Stimulated activated CD4-positive, alpha-beta T cell treated with anti-CD3 and anti-CD28 coated beads, Interleukin-1b, Interleukin-23, amount 100 ng/mL, for 1 hour (primary cell): ENCODE measurements at places on chromosomes 5 and 9.

DNA sequence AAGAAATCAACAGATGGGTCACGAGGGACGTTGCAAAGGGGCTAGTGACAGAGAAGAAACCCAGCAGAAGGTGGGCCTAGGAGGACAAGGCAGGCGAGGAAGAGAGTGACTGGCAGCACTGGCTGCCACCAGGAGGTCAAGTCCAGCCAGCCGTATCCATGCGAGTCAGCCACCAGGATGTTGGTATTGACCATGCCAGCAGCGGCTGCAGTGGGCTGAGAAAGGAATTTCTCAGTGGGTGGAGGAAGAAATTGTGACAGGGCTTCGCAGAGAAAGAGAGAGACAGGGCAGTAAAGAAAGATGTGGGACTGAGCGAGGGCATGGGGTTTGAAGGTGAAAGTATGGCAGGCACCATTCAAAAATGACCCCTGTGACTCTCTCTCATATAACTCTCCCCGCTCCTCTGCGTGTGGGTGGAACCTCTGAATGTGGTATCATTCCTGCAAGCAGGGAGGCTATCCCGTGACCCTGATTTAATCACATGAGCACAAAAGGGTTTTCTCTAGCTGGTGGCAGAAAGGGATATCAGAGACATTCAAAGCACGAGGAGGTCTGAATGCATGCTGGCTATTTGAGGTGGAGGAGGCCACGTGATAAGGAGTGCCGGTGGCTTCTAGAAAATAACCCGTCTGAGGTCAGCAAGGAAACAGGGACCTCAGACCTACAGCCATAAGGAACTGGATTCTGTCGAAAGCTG lies 45.4 kb upstream of the FBXW11 start:
- no peak for DNase-seq

DNA sequence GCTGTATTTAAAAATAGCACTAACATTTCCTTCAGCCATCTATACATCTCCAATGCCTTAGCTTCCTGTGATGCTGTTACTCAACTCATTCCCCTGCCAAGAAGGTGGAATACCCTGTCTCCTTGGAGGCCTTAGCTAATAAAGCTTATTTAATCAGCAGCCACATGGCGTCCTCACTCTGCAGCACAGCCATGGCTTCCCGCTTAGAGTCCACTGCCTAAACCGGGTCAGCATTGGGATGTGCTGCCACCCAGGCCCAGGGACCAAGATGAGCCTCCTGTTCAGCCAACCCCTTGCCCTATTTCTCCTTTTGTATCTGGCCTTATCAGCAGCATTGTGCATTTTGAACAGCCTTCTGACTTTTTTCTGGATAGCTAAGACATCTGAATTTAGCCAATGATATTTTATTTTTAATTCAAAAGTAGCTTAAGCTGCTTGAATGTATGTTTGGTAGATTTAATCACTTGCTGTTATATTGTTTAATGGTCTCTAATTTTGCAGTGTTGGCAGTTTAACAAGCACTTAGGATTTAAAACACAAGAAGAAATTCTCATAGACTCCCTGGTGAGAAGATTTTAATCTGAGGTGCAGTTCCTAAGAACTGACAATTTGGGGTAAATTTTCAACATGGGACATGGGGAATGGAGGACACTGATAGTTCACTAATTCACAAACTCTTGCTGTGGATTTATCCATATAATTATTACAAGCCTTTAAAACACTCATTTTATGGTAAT lies 113.0 kb downstream of the RPS23 start:
- no peak for DNase-seq

GRCh38 chr9:126386088-126386487 lies 59.5 kb downstream of the MVB12B start:
- DNase-seq: no peak

- no peak for DNase-seq
Measured at GRCh38 chr5:8788246-8788645, 757.6 kb downstream of the SEMA5A start.

DNA sequence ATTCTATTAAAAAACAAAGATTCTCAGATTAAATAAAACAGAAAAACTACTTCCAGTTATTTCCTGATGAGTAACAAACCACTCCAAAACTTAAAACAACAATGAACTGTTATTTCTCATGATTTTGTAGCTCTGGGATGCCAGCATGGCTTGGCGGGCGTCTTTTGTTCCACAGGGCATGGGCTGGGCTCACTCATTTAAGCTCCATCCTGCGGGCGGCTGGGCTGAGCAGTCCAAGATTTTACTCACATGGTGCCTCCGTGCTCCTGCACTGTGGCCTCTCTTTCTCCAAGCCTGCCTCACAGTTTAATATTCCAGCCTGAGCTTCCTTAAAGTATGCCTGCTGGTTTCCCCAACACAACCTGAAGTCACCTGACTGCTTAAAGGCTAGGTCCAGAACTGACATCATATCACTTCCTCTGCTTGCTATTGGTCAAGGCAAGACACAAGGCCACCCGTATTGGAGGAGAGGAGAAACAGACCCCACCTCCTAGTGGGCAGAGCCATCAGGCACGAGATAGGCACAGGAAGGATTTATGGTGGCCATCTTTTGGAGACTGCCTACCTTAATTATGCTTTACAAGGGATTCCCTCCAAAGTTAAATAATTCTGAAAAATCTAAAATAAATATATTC lies 41.6 kb upstream of the ZBTB43 start:
- no peak for DNase-seq

DNA sequence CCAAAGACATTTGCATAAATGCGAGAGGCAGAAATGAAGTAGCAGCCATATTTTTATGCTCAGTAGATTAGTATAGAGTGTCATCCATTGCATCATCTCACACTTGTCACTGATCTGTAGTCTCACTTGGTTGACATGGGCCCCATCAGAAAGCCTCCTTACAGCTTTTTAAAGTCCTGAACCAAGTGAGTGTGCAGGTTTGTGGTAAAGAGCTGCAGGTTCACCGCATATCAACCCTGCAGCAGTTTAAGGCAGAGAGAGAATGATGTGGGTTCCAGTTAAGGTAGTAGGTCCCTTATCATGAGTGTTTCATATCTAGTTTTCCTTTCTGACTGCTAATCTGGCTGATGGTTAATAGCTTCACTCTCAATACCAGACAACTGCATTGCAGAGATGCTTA lies 1080.3 kb downstream of the NR2F1-AS1 start:
- no peak for DNase-seq

DNA sequence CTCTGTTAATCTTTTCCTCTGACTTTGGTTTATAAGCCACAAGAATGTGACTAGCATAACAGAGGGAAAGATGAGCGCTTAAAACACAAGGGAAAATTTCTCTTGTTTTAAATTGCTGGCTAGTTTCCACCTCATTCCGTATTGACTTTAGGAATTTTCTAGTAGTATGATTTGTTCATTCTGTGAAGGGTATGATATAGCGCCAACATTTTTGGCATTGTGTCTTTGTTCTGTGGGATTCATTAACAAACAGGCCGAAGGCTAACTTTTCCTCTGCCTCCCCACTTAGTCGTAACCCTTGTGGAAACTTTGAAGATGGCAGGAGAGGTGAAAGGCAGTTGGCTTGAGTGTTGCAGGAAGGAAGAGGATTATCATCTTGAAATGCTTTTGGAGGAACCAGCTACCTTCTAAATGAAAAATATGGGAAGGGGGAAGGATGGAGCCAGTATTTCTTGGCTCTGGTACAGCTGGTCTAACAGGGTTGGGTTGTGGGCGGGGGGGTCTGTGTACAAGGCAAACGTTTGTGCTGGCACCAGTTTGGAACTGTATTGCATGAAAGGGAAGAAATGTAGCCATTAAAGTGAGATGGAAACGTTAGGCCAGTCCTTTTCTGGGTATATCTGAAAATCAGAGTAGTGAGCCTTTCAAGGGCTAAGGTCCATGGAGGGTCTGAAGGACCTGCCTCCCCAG lies 21.5 kb upstream of the DMRT2 start:
- DNase-seq: no peak

DNA sequence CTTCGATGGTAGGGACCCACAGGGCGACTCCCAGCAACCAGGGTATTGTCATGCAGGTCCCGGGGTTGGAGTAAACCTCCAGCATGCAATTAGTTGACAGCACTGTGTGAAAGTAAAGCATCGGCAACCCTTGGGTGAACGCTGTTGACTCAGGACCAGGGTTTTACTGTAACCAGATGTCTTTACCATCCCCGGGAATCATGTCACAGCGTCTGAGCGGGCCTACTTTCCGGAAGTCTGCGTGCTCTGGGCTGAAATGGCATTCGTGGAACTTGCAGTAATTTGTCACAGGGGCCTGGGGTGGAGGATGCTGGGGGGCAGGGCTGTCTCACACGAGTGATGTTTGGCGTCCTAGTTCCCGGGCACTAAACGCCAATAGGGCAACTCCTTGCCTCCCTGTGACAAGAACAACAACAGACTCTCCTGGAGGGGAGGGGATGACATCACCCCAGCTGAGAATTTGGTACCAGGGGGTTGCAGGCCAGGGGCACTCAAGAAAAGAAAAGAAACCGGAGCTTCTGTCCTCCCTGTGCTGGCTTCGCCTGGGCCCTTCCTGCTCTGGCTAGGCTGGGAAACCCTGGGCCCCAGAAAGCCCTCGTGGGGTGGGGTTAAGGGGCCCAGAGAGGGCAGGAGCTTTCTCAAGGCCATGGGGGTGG lies 10.1 kb upstream of the UBAC1 start:
- DNase-seq: no peak

- DNase-seq: no peak
Measured at GRCh38 chr5:180126716-180127681, 55.4 kb upstream of the RNF130 start.

- DNase-seq: no peak
Measured at GRCh38 chr9:121447321-121447834, 52.3 kb downstream of the GGTA1 start.

GRCh38 chr5:34736445-34737115 lies 80.5 kb downstream of the RAI14 start:
- DNase-seq: no peak

- DNase-seq: no peak
Measured at GRCh38 chr5:169641253-169641652, 4.2 kb downstream of the DOCK2 start.

DNA sequence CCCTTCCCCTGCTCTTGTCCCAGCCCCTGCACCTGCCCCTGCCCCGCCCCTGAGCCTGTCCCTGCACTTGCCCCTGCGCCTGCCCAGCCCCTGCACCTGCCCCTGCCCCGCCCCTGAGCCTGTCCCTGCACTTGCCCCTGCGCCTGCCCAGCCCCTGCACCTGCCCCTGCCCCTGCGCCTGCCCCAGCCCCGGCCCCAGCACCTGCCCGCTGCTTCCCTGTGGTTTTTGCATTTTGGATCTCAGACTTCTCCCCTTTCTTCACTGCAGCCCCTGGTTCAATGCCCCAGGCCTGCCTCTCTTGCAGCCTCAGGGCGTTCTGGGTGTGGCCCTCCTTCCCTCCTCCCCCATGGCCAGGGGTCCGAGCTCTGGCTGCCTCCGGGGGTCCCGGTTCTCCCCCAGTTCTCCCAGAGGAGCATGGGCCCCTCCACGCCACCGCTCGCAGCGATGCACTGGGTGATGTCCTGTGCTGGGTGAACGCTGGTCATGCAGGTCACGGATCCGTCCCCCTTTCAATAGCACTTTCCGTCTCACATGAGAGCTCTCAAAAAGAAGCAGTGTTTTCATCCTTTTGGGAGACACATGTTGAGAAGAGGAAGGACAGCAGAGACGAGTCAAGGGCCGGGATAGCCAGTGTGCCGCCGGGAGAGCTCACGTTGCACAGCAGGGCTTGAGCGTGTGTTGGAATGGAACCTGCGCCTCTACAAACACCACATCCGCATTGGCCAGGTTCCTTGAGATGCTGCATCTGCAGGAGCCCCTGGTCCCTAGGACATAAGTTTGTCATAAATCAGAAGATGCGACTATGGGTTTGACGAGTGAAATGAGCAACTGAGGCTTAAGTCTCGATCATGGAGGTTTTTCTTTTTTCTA lies 44.0 kb upstream of the IRX4 start:
- DNase-seq: no peak

GRCh38 chr5:19975795-19976194 lies 12.2 kb downstream of the CDH18 start:
- DNase-seq: no peak

GRCh38 chr5:96861076-96861475 lies 15.2 kb upstream of the ERAP2 start:
- DNase-seq: no peak

DNA sequence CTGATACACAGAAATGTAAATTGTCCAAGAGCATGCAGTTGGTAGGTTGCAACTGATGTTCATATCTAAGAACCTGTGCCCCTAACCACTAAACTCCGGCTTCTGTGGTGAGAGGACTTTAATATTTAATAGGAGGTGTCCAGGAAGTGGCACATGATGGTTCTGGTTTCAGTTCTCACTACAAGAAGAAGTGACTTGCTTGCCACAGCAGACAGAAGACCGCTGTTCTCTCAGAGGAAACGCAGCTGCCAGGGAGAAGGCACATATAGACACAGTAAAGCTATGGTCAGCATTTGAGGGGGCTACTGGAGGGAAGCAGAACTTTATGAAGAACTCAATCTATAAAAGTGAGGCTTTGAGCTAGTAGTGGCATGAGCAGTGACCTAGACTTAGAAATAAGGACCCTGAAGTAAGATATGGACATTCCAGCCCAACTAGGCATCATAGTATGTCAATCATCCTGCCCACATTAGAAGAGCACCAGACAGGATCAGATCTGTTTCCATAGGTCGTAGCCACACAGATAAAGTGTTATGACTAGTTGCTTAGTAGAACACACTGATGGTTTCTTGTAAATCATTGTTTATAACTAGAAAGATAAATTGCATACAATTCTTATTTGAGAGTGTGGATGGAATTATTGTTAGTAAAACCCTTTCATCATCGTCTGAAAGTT lies 36.4 kb upstream of the DAB2 start:
- DNase-seq: no peak

DNA sequence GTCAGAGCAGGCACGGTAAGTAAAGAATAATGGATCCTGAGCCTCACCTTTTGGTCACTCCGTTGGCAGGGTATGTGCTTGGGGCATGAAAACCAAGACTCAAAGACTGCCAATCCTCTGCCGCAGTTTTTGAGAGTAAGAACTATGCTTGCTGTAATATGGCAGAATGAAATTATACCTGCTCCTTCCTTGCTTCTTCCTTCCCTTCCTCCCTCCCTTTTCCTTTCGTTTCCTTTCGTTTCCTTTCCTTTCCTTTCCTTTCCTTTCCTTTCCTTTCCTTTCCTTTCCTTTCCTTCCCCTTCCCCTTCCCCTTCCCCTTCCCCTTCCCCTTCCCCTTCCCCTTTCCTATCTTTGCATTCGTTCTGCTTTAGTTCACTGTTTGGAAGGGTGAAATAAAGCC lies 43.9 kb downstream of the SH3GL2 start:
- DNase-seq: no peak

GRCh38 chr9:19114680-19115270 lies 12.1 kb upstream of the HAUS6 start:
- DNase-seq: no peak

- no peak for DNase-seq
Measured at GRCh38 chr9:2623288-2624050, 1.9 kb downstream of the VLDLR start.
